M059J (cell line): ENCODE measurements at places on chromosomes 3 and 15.
A peak's percentile ranks its signal among the peaks of the same experiment; 100 is the strongest.

GRCh38 chr15:83275412-83275811, 9.1 kb downstream of the BNC1 start:
- peak; percentile 81 for DNase-seq

- no peak for DNase-seq
Observed at GRCh38 chr3:20865803-20866202, 679.8 kb upstream of the SGO1 start.

DNA sequence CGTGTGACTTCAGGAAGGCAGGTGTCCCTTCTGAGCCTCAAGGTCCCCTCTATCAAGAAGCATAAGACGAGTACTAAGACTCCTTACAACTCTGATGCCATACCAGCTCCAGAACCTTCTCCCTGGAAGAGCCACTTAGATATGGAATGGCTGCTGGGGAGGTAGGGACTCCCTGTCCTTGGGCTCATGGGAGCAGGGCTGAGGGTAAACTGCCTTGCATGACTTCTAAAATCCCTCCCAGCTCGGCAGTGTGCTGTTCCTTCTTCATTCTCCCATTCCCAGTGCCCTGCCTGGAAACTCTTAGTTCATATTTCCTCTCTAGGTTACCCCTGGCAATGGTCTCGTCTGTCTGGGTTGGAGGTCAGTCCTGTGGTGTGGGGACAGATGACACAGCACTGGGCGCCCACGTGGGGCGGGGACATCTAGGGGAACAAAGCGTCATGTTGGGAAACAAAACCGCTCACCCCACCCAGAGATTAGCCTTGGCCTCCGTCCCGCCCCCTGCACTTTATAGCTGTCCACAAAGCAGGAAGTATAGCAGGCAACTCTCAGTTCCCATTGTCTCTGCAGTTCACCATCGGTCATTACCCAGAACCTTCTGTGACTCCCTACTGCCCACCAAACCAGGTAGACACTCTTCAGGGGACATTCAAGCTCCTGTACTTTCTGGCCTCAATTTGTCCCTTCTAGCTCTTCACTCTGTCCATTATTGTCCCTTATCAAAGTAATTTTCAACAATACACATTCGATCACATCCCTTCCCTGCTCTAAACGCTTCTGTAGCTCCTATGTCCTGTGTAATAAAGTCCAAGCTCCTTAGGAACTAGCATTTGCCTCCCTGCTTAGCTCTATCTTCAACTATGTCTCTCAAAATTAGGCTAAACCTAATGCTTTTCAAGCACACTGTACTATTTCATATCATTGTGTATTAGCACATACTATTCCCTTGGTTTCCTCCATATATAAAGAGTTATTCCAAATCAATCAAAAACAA, 73.8 kb downstream of the IQSEC1 start:
- DNase-seq: peak; percentile 87

DNA sequence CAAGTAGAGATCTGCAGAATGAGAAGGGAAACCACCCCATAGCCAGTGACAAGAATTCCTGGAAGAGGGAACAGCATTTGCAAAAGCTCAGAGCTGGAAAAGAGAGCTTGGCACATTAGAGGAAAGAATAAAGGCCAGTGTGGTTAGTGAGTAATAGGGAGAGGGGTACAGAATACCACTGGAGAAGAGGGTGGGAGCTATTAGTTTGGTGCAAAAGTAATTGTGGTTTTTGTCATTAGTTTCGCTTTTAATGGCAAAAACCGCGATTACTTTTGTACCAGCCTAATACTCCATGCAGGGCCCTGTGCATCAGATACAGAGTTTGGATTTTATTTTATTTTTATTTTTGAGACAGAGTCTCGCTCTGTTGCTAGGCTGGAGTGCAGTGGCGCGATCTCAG, 9.8 kb downstream of the SLC24A1 start:
- DNase-seq: no peak

DNA sequence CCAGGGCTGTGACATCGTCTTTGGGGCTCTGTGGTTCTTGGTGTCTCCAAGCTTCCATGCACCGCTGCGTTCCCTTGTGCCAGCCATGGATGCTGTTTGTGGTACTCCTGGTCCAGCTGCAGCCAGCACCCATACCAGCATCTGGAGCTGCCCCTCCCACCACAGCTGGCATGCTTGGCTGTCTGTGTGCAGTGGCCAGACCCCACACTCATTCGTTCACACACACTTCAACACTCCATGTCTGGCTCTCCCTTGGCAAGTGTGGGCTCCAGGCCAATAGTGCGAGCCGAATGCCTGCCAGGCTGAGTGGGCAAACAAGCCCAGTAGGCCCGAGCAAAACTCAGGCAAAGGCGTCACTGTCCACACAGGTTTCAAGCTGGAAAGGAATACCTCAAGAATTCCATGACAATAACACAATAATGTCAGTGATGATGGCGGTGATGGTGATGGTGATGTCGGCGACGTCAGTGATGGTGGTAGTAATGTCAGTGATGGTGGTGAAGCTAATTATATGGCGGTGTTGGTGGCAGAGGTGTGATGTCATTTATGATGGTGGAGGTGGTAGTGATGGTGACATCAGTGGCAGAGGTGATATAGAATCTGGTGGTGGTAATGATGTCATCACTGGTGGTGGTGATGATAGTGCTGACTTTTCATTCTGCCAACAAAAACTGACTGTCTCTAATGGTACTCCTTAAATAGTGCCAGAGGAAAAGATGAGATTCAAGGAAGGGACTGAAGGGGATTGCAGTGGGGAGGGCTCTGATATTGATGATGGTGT, 19.3 kb downstream of the TBC1D21 start:
- no peak for DNase-seq

DNA sequence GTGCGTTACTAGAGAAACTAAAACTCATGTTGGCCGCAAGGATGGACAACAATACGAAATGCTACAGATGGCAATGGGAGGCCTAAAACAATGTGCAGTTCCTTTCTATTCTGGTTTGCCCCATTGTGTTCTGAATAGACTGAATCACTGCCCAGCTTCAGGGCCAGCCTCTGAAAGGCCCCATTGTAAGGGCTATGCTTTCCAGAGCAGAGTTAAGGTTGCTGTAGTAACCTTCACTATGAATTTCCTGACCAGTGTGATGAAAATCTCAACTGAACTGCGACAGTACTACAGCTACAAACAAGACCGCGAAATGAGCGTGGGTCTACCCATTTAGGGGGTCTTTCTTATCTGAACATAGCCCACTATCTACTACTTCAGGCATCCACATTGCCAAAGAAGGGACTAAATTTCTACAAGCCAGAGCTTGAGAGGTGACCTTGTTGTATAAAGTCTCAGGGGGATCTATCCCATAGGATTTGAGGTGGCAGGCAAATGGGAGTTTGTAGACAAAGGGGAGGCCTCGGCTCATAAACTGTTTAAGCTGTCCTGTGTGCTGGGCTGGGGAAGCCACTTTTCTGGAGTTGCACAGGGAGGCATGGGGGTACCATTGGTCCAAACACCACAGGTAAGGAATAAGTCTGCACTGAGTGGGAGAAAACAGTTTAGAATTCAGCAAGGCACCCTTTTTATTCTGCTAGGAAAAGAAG, 80.1 kb downstream of the MYO1E start:
- DNase-seq: peak; percentile 79

DNA sequence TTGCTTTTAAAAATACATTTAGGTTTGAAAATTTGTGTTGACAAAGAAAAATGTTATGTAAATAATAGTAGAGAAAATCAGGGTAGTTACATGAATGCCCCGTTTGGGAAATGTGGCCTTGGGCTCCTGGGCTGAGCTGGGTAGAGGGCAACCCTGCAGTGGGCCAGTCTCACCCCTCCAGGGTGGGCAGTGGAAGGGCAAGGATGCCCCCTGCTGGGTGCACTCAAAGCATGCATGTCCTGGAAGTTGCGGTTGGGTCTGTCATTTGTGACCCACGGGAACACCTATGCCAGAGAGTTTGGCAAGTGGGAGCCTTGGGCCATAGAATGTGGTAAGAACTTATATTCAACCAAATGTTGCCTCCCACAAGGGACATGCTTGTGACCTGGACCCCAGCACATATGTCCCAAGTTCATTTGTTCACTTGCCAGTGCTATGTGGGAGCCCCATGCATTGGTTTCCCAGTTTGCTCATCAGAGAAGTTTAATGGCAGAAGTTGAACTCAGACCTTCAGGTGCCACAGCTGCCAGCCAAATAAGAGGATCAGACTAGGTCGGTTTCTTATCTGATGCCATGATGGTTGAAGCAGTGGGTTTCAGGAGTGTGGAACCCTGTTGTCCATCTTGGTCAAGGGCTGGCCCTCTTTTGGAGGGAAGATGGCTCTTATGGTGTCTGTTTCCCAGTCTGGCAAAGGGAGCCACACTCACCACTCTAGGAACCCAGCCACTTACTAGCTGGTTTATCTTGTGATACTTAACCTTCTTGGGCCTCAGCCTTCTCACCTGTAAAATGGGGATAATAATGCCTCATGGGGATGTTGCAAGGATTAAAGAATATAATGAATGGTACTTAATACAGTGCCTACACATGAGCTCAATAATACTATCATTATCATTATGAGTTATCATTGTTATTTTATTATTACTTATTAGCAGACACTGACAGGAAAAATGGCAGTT, 2.5 kb upstream of the PLCB2 start:
- peak; percentile 38 for DNase-seq

GRCh38 chr15:101138913-101139880, 112.7 kb downstream of the CHSY1 start:
- DNase-seq: peak; percentile 78

GRCh38 chr3:48897460-48898376, 964 bp downstream of the SLC25A20 start:
- DNase-seq: no peak

DNA sequence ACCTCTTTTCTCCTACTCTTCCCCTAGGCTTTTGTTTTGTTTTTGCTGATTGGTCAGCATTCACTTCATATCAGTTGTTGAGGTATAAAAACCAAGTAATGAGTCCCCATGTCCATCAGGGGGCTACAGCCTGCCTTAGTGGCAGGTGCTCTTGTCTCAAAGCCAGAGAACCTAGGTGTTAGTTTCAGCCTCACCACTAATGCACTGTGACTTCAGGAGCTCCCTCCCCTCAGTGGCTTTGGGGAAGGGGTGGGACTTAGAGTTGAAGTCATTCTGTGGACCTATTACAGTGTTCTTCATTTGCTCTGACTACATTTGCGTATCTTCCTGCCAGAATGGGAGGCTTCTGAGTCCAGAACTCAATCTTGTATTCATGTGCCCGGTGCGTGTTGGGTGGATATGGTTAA, 41.6 kb downstream of the NR2C2 start:
- DNase-seq: no peak

GRCh38 chr3:45950131-45950530, 6.9 kb downstream of the CXCR6 start:
- no peak for DNase-seq

DNA sequence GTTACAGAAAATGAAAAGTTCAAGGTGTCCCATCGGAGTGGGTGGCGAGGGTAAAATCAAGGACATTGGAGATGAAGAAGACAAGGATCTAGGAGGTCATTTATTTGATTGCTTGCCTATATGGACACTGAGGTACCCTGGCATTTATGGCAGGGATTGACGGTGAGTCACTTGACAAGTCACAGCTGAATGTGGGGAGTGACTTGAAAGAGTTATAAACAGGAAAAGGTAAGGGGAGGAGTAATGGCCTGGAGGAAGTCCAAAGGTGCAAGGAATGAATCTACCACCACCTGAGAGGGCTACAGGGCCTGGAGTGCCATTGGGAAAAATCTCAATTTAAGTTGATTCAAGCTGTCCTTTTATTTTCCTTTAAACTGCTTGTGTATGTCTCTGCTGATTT, 11.8 kb upstream of the SGO1 start:
- DNase-seq: peak; percentile 63

- DNase-seq: peak; percentile 32
Observed at GRCh38 chr15:89349206-89349558, 14.6 kb upstream of the POLG start.

DNA sequence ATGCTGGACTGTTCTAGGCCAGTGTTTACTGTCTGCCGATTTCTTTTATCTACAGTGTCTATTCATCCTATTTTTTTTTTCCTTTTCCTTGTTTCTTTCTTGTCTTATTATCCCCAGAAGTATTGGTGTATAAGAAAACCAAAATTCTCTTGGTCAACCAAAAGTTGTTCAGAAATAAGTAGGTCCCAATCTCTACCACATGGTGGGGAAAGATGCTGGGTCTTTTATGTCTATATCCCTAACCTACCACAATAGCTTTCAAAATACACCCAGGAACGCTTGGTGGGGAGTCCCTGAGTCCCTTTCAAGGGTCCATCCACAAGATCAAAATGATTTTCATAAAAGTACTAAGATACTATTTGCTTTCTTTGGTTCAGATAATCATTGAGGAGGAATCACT, 225.6 kb downstream of the CLSTN2 start:
- no peak for DNase-seq

DNA sequence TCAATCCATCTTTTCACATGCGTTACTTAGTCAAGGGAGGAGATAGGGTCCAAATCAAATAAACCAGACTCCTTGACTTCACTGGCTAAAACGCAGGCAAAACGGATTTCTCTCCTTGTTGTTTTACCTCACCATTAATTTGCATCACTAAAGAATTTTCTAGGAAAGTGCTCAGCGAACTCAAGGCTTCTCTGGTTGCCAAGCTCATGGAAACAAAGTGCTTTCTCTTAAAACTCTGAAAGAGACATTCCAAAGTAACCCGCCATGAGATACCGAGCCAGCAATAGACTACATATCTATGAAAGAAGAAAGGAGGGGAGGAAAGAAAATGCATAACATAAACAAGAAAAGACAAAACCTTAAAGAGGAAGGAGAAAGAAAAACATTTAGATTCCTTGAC, 211.7 kb upstream of the WNT5A start:
- DNase-seq: no peak

DNA sequence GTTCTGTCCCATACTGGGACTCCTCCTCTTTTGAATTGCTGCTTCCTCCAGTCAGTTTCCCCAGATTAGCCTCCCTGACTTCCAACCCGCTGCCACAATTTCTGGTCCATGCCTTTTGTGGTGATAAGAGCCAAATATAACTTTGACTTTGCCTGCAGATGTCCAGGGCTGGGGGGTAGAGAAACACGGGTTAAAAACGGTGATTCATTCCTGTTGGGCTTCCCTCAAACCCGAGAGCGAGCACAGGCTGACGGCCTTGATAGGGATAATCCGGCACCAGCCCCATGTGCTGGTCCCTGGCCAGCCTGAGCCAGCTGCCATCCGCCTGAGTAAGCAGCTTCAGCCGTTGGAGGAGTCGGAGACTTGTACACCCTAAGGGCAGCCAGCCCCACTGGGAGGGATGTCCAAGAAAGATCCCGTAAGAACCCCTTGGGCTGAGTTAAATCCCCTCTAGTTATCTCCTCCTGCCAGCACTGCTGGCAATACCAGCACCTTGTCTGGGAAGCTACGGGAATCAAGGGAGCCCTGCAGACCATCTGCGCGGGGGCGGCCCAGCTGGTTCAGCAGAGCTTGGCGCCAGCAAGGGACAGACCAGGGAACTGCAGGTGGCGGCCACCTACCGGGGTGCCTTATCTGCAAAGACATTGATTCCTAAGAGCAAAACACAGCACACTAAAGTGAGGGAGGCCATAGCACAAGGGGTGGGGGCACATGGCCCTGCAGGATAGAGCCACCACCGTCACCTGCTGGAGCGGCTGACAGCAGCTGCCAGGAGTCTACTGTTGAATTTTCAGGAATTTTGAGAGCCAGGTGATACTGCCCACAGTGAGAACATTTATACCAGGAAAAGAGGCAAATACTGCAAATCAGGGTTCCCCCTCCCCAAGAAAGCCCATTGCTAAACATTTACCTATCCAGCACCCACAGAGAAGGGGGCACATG, 18.1 kb downstream of the CSPG4 start:
- DNase-seq: peak; percentile 98
